ENCODE measurements at places on chromosomes 13 and 19.

DNA sequence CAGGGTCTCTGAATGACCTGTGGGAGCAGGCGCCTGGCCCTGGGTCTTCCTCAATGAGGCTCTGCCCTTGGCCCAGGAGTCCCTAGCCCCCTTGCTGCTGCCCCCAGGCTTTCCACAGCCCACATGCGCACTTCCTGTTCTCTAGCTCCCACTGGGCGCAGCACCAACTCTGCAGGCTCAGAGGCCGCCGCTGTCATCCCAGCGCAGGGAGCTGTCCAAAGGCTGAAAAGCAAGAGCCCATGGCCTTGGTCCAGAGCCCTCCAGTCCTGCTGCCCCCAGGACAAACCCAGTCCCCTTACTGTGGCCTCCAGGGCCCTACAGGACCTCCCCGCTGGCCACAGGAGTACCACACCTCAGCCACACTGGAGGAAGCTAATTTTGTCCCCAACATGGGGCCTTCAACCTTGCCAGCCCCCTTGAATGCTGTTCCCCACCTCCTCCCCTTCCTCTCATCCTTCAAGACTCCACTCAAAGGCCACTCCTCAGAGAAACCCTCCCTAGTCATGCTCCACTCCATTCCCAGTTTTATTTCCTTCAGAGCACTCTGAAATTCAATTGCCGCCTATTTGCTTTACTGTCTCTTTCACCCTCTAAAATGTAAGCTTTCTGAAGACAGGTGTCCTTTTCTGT, 8.0 kb upstream of the POU2F2 start:
- no peak for DNase-seq

DNA sequence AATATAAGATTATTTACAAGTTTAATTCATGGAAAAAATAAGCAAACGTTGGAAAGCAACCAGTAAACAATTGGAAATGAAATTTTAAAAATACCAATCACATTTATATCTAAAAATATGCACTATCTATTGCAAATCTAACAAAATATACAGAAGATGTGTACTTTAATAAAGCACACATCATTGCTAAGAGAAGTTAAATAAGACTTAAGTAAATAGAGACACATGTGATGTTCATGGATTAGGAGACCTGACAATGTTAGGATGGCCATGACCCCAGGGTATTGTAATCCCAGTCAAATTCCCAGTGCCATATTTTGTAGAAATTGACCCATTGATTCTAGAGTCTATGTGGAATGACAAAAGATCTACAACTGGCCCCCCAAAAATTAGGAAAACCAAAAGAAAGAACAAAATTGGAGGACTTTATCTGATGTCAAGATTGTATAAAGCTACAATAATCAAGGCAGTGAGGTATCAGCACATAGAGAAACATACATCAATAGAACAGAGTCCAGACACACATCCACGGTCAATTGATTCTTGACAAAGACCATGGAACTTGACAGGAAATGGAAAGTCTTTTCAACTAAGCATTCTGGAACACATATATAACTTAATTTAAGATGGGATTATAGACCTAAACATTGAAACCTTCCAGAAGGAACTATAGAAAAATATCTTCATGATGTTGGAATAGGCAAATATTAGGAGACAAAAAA, 90.8 kb upstream of the USP29 start:
- no peak for DNase-seq

GRCh38 chr13:21060338-21061028, 903 bp downstream of the LATS2 start:
- DNase-seq = no peak

DNA sequence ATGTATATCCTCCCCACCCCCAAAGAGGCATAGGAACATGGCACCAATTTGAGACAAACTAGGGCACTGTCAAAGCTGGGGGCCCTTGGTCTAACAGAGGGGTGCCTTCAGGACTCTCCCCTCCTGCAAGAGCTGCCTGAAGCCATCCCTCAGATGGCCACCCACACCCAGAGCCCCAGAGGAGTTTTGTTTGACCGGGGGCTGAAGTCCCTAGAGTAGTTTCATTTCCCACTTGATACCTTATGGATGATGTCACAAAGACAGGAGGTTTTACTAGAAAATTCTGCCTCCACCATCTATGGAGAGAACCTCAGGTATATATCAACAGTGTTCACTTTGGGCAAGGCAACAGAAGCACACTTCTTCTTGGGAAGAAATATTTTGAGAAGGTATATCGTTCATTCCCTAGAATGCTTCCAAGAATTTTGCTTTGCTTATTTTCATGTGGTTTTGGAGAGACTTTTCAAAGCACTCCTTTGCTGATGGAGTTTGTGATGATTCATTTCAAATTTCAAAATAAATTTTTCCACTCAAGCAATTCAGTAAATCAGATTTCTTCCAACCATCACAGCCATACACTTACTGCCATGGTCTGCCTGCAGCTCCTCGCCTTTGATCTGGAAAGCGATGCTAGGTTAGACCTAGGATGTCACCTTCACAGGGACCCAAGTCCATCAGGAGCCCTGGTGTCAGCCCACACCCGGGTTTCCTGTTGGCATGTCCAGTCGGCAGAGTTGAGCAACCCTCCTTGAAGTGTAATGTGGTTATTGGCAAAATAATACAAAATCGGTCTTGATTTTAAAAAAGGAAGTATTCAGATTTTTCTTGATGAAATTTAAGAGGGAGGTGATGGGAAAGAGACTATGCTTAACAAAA, 207.0 kb downstream of the SHISA2 start:
- DNase-seq = no peak

- no peak for DNase-seq
Observed at GRCh38 chr19:57382806-57383488, 6.7 kb upstream of the ZNF548 start.

GRCh38 chr19:14091813-14092462, 1.4 kb upstream of the SAMD1 start:
- no peak for DNase-seq

DNA sequence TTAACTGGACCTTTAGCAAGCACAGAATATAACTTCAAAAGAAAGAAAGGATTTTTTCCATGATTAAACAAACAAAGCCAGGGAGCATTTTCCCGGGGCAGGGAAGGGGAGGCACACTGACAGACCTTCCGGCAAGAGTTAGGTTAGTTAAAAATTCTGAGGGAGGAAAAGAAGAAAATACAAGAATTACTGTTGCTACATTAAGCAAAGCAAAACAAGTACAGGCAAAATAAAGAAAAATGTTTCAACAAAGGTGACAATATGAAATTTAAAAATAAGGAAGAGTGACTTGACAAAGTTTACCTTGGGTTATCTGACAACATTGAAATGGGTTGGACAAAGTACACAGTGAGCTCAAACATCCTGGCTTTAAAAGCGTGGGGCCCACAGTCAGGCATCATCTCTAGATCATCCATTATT, 51.5 kb downstream of the KLF12 start:
- DNase-seq = no peak

- no peak for DNase-seq
Observed at GRCh38 chr13:57932061-57932460, 300.5 kb downstream of the PCDH17 start.

- DNase-seq = no peak
Observed at GRCh38 chr13:60012488-60012887, 151.2 kb downstream of the DIAPH3 start.

- no peak for DNase-seq
Observed at GRCh38 chr13:84951128-84951527, 848.1 kb downstream of the SLITRK6 start.

DNA sequence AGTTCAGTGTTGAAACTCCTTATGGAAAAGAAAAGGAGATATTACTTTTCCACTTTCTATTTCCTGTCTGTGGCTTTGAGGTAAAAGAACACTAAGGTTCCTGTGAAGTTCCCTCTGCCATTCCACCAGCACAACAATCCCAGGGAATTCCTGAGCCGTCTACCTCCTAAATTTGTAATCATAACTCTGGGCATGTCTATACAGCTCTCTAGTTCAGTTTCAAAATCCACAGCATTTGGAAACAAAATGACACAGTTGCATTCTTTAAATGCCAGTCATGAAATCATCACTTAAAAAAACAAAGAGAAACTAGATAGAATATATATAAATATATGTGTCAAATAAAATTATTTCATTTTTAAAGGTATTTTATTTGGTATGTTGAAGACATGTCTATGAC, 9.0 kb upstream of the THSD1 start:
- no peak for DNase-seq

DNA sequence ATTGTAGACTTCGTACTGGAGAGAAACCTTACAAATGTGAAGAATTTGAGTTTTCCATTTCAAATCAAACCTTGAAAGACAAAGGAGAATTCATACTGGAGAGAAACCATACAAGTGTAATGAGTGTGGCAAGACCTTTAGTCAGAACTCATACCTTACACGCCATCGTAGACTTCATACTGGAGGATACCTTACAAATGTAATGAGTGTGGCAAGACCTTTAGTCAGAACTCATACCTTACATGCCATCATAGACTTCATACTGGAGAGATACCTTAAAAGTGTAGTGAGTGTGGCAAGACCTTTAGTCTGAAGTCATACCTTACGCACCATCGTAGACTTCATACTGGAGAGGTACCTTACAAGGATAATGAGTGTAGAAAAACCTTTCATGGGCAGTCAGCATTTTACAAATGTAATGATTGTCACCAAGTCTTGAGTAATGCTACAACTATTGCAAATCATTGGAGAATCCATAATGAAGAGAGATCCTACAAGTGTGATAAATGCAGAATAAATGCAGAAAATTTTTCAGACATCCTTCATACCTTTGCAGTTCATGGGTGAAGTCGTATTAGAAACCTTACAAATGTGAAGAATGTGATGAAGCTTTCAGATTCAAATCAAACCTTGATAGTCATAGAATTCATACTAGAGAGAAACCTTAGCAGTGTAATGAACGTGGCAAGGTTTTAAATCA, 14.7 kb downstream of the ZNF765 start:
- DNase-seq = no peak

DNA sequence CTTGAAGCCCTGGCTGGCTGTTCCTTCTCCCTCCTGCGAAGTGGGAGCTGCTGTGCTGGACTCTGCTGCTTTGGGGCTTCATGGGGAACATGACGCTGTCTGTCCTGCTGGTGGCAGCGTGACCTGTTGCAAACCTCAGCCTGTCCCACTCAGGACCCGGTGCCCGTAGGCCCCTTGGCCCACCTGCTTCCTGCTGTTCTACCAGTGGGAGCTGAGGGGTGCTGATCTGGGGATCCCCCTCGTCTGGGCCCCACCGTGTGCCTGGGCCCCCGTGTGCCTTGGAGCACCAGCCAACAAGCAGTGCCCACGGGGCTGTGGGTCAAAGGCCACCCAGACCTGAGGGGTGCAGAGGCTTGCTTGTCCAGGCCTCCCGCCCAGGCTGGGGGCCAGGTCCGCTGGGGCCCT, 5.3 kb downstream of the SPPL2B start:
- DNase-seq = no peak

DNA sequence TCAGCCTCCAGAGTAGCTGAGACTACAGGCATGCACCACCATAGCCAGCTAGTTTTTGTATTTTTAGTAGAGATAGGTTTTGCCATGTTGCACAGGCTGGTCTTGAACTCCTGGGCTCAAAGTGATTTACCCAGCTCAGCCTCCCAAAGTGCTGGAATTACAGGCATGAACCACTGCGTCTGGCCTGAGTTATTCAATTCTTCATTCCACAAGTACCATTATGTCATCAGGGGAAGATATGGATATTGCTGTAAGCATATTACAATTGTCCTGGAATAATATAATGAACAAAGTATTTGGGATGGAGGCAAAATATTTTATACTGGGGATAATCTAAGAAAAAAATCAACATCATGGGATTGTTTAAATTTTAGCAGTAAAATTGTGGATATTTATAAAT, 646.0 kb upstream of the SLITRK6 start:
- DNase-seq = no peak

DNA sequence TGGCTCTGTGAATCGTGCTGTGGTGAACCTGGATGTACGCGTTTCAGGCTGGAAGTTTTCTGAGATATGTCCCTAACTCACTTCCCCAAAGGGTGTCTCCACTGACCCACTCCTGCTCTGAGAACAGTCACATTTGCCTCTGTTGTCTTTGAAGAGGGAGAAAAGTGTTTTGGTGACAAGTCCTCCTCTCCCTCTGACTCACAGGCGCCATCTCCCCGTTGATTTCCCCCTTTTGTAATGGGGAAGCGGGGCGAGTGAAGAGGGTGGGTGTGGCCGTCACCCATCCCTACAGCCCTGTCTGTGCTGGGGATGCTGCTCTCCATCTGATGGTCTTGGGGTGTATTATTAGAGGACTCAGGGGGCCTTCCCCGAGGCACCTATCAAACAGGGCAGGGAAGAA, 9.6 kb downstream of the APC2 start:
- DNase-seq = no peak

- DNase-seq = no peak
Observed at GRCh38 chr13:41267106-41267505, 3.7 kb upstream of the MTRF1 start.

Measured in NK-92 treated with Interleukin-12 subunit alpha and Interleukin-12 subunit beta, amount 100 ng/mL, for 24 hours (cell line).